Bronchus fibroblast of lung (primary cell): ENCODE measurements at places on chromosomes 16 and 17. TPM values are rescaled to one million over a fixed set of nuclear protein-coding genes. Genes with fewer than 3 reads are reported as not detected.

Gene IKZF3
- not detected in 2 replicates for total RNA-seq

Gene TSR3
- 105 and 117 TPM in 2 replicates for total RNA-seq

Gene PLCD3
- 17.1 and 26.1 TPM in 2 replicates for total RNA-seq

Gene TBC1D28
- not detected in 2 replicates for total RNA-seq

Gene SLC5A11
- not detected in 2 replicates for total RNA-seq

Gene KRTAP4-1
- not detected in 2 replicates for total RNA-seq

Gene SLC35G6
- not detected in 2 replicates for total RNA-seq

Gene PRDM7
- not detected in 2 replicates for total RNA-seq

Gene KRT33B
- not detected in 2 replicates for total RNA-seq

Gene EFNB3
- 0.67 and 0.89 TPM in 2 replicates for total RNA-seq

Gene EME2
- total RNA-seq, result 2.4 and 2.5 TPM in 2 replicates

Gene ARHGDIG
- not detected in 2 replicates for total RNA-seq

Gene CREBBP
- 12.1 and 12.8 TPM in 2 replicates for total RNA-seq

Gene G6PC1
- total RNA-seq, result not detected in 2 replicates

Gene SYNGR2
- total RNA-seq, result 14.1 and 15.6 TPM in 2 replicates

Gene DOC2A
- total RNA-seq, result 0.30 and 0.34 TPM in 2 replicates

Gene SPHK1
- total RNA-seq, result 13.1 and 14.6 TPM in 2 replicates

Gene NPIPB9
- total RNA-seq, result not detected in 2 replicates

Gene TEX19
- not detected in 2 replicates for total RNA-seq

Gene TSPAN10
- total RNA-seq, result 0.34 and 0.59 TPM in 2 replicates

Gene MC1R
- total RNA-seq, result 2.2 and 3.7 TPM in 2 replicates

Gene ATP2C2
- not detected in 2 replicates for total RNA-seq

Gene TVP23A
- total RNA-seq, result under 0.01 TPM in 1 of 2 replicates, not detected in the other

Gene GRAPL
- 1.5 TPM in 1 of 2 replicates, not detected in the other for total RNA-seq

Gene CFAP97D1
- not detected in 2 replicates for total RNA-seq

Gene CDC6
- 23.7 and 27.1 TPM in 2 replicates for total RNA-seq

Gene CLDN9
- not detected in 2 replicates for total RNA-seq
